ENCODE measurements at places on chromosomes 16 and 17.

GRCh38 chr16:85988723-85989313 is 89.9 kb downstream of the IRF8 start:
- no peak for DNase-seq

DNA sequence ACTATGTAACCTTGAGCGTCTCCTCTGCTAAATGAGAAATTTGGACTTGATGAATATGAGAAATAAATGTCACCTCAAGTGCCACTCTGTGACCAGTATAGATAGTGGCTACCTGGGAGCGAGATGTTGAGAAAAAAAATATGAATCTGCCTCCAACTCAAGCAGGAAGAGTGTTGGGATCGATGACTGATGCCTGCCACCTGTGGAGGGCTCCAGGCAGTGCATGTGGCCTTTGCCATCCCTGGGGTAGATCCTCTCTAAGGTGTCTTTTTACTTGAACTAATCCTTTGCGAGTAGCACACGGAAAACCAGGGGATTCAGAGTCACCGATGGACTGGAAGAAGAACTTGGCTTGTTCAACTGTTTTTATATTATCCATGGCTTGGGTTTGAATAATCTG is 9.4 kb downstream of the CCDC182 start:
- DNase-seq: no peak

DNA sequence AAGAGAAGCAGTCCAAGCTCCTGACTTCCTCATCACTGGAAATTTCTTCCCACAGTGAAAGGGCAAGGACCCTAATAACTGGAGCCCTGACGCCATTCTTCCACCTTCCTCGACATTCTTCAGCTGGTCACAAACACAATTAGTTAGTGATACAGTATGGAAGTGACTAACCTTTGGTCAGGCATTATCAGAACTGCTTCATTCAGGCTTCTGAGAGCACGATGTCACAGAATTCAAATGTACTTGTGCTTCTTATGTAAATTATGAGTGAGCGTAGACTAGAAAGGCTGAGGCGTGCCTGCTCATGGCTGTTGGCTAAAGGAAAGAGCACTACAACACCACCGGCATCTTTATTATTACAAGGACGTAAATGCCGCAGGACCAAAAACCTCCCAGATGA is 302.9 kb upstream of the AXIN2 start:
- DNase-seq: no peak

GRCh38 chr17:81659038-81659437 is 2.7 kb upstream of the PDE6G start:
- DNase-seq: no peak

DNA sequence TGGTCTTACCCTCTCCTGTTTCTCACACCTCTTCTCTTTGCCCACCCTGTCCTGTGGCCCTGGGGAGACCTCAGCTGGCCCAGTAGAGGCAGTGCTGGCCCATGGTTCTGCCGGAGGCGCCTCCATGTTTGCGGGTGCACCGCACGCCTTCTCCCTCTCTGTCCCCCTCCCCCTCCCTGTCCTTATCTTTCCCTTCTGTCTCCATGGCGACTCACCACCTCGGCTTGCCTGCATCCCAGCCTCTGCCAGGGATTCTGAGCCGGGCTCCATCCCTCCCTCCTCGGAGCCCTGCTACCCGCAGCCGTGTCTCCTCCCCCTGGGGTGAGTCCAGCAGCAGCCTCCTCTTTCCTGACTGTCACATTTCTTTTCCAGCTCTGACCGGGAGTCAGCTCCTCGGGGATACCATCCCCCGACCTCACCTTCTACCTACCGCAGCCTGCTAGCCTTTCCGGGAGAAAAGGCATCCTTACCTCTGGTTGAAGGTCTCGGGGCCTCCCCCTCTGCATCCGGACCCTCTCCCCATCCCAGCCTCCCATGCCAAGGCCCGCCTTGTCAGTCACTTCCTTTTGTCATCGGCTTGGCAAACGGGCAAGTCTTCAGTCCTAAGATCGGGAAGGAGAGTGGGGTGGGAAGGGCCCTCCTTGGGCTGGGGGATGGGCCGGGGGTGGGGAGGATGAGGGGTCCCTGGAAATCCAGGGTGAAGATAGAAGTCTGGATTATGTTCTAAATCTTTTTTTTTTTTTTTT is at the start of gene RNF112:
RNF112 (plus strand) TSS at position 358 of the 746 bp plus-strand sequence; CDS start at position 535, 177 bp downstream.
- no peak for DNase-seq

GRCh38 chr17:39664581-39665561 is at the start of gene TCAP:
Gene TCAP, plus strand, starts transcription at chr17:39665349. Its CDS starts 11 bp downstream, at chr17:39665360.
- DNase-seq: no peak

All from HS-5 (cell line).